RCC 7860 (cell line): ENCODE measurements at places on chromosomes 11 and 22.

GRCh38 chr11:77789731-77790476 is 30.6 kb downstream of the RSF1 start:
- no peak for DNase-seq

DNA sequence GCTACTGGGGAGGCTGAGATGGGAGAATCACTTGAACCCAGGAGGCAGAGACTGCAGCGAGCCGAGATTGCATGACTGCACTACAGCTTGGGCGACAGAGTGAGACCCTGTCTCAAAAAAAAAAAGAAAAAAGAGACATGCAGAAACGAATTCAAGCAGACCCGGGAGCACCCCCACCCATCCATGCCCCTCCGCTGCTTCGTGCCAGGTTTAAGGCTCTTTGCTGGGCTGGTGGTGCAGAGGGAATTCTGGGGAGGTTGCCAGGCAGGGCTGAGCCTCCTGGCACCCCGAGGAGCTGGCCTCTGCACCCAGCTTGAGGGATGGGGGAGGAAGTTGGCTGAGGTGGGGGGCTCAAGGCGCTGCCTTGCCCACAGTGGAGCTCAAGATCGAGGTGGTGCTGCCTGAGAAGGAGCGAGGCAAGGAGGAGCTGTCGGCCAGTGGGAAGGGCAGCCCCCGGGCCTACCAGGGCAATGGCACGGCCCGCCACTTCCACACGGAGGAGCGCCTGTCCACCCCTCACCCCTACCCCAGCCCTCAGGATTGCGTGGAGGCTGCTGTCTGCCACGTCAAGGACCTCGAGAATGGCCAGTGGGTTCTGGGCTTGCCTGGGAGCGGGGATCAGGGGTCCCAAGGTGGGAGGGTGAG is 6.0 kb downstream of the AIFM3 start:
- DNase-seq = no peak

- DNase-seq = peak; percentile 36
These were observed 605 bp upstream of the COPB1 start for GRCh38 chr11:14500181-14500651.

DNA sequence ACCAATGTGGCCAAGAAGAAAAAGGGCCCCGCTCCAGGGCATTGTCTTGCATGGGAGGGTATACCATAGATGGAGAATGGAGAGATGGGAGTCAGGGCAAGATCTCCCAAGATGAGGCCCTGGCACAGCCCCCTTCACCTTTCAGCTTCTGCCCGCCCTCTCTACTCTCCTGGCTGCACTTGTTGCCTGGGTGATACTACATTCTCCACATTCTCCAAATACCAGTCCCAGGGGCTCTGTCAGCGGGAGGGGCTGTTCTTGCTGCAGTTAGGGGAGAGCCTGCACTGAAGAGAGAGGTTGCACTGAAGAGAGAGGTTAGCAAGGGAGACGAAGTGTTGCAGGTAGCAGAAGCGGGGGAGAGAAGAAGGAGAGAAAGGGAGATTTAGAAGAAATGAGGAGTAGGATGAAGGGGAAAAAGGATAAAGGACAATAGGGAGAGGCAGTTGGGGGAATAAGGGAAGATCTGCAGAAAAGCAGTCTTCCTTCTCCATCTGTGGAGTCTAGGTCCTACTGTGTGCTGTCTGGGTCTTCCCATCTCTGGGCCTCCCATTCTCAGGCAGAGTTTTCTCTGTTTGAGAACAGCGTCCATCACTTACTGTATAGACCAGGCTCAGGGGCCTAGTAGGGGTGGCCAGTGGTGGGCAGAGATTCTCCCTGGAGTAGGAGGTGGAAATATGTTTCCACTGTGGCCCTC is 8.0 kb downstream of the PHLDB1 start:
- peak; percentile 24 for DNase-seq

DNA sequence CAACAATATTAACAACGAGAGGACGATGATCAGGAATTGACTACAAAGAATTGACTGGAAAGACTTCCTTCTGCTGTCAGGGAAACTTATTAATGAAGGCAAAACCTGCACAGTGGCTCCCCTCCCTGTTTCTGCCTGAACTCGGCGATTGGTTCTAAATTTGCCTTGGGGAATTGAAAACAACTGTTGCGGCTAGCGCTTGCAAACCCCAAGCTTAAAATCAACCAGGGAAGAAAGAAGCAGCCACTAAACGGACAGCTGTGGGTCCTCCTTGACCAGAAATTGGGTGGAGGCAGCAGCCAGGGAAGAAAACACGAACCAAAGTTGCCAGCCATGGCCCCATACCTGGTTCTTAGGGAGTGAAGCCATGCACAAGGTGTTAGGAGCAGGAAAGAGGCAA is 383.5 kb upstream of the CADM1 start:
- no peak for DNase-seq

DNA sequence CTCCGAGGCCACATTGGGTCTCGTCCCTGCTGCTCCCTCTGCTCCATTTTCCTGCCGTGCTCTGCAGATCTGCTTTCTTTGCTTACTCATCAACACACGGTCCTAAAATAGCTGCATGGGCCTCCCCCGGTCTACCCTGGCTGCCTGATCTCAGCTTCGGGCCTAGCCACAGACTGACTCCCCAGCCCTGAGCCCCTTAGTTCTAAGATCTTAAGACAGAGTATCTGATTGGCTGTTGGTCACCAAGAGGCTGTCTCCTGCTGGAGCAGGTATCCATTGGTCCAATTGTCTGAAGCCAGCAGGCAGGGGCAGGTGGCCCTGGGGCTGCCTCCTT is 53.7 kb upstream of the NECTIN1 start:
- no peak for DNase-seq

DNA sequence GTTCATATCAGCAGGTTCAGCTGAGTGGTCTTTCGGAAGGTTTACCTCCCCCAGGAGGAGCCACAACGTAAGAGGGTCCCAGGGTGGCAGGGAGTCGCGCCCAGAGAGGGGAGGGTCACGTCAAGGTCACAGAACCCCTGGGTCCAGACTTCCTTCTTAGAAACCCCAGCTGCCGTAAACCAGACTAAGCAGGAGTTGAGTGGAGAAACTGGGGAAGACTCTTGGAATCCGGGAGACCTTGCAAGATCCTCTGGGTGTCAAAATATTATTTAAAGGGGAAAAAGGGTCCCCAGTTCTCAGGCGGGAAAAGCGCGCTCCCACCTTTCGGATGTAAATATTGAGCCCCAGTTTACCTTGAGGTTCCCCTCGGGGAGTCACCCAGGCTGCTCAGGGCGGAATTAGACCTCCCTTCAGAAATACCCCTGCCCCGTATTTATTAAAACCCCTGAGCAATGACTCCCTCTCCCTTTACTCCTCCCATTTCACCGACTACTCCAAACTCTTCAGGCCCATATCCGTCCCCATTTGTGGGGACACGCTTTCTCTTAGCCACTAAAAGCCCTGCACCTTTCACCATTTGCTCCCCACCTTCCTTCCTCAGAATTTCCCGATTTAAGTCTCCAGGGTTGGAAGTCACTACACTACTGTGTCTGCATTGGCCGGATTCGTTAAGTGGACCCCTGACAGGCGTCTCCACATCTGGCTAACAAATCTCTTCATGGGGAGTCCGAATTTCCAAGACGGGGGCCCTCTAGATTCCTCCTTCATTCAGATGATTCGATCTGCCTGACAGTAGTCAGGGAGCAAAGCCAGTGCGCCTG is 4.2 kb downstream of the SLC17A6 start:
- DNase-seq = no peak

DNA sequence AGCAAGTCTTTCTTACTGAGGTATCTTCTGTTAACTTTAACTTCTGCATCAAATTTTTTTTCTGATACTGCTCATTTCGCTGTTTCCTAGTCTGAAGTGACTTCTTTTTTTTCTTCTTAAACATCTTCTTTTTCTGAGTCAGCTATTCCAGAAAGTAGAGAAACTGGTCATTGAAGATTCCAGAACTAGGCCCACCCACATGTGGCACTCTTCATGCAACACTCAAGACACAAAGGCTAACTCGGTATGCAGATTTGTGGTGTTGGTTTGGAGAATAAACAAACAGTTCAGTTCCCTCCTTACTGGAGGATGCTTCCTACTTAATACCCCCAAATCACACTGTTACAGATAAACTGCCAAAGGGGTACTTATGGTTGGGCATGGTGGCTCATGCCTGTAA is 25.2 kb upstream of the MTCH2 start:
- no peak for DNase-seq

DNA sequence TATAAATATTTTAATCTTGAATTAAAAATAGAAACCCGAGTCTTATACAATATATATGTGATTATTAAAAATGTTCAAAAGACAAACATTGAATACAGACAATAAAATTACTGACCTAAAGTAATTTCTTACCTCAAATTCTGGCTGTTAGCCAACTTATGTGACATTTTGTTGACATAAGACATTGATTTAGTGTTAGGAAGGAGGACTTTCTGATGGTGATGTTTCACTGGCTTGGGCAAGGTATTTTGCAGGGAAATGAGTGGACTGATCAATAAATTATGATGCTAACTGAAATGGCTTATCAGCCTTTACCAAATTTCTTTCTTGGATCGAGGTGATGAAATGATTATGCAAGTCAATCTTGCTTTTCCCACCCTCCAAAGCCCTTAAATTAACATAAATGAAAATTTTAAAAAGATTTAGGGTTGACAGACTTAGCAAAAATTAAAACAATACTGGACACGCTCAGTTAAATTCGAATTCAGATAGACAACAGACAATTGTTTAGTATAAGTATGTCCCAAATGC is 33.2 kb upstream of the FZD4 start:
- no peak for DNase-seq

- DNase-seq = no peak
These were observed 24.0 kb downstream of the ABTB2 start for GRCh38 chr11:34333787-34334186.

GRCh38 chr11:10600570-10601248 is 32.2 kb upstream of the LYVE1 start:
- DNase-seq = no peak
